Foreskin keratinocyte (primary cell): ENCODE measurements at places on chromosomes 2 and 18.

DNA sequence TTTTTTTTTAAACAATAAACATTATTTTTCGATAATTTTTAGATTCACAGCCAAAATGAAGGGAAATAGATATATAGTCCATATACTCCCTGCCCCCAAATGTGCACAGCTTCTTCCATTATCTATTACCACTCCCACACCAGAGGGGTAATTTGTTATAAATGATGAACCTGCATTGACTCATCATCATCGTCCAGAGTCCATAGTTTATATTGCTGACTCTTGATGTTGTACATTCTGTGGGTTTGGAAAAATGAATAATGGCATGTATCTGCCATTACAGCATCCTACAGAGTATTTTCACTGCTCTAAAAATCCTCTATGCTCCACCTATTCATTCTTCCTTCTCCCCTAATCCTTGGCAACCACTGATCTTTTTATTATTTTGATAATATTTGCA is 121.5 kb downstream of the LTBP1 start:
- peak; percentile 52 for DNase-seq

- peak; percentile 90 for DNase-seq
Measured at GRCh38 chr2:234245945-234246344, 195.4 kb downstream of the SPP2 start.

DNA sequence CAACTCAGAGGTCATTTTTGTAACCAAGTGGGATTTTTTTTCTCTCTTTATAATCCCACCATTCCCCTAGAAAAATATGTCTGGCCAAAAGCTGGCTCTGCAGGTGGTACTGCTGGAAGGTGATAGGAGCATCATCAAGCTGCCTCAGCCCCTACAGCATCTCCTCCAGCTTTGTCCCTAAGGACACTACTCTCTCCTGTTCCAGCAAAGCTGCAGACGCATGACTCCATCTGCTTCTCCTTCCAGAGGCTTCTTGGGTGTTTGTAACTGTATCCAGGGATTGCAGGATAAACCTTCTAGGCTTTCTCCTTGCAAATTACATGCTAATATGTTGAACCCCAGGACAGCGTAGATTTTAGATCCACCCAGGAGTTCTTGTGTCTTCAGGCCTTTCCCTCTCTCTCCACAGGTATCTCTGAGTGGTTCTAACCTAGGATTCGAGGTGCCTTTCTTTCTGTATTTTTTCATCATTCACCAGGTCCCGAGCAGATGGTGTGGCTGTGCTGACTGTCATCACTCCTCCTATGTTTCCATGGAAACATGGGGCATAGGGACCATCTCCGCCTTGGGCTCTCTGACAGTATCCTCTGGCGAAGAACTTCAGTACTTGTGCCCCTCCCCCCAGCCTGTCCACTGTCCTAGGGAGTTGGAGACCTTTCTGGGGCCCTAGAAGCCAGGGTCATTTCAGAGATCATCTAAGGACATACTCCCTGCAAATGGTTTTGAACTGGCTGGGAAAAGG is 34.3 kb downstream of the AFF3 start:
- DNase-seq = no peak

GRCh38 chr2:131043199-131044074 is 49.8 kb downstream of the FAM168B start:
- no peak for DNase-seq

DNA sequence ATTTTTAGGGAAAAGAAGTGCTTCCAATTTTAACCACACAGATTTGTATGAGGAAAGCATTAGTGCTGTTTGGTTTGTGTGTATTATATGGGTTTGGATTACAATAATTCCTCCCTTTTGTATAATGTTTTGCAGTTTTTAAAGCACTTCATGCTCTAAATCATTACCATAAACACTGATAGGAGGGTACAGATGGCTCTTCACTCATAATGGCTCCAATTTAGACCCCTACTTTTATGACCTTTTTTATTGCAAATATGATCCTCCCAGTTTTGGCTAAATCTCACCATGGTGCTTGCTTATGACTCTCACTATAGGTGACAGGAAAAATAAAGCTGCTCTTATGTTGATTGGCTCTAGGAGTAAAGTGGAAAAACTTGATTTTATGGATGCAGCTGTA is 23.8 kb upstream of the TMEM17 start:
- no peak for DNase-seq

GRCh38 chr18:62578980-62579511 is 56.2 kb downstream of the ZCCHC2 start:
- DNase-seq = no peak

DNA sequence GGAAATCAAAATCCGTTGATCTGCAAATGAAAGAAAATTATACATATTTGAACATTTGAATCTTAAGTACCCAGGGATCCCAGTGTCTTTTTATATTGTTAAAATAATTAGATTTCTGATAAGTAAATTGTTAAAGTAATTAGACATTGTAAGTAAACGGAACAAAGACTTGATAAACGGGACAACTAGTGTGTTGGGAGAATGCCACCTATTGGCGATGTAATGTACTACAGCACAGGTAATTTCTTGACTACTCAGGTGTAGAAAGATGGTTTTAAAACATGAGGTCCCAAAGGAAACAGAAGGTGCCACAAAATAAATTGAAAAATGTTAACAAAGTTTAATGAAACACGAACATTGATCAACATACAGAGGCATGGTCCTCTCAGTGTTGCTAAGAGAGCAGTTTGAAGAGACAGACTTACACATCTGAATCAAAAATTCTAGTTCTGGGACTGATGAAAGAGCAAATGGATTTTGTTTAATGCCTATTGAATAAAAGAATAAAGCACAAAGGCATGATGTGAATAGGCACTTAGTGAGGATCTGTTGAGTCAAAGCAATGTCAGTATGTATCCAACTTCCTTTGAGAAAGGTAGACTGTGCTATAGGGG is 103.4 kb upstream of the RASGRP3 start:
- DNase-seq = peak; percentile 11

DNA sequence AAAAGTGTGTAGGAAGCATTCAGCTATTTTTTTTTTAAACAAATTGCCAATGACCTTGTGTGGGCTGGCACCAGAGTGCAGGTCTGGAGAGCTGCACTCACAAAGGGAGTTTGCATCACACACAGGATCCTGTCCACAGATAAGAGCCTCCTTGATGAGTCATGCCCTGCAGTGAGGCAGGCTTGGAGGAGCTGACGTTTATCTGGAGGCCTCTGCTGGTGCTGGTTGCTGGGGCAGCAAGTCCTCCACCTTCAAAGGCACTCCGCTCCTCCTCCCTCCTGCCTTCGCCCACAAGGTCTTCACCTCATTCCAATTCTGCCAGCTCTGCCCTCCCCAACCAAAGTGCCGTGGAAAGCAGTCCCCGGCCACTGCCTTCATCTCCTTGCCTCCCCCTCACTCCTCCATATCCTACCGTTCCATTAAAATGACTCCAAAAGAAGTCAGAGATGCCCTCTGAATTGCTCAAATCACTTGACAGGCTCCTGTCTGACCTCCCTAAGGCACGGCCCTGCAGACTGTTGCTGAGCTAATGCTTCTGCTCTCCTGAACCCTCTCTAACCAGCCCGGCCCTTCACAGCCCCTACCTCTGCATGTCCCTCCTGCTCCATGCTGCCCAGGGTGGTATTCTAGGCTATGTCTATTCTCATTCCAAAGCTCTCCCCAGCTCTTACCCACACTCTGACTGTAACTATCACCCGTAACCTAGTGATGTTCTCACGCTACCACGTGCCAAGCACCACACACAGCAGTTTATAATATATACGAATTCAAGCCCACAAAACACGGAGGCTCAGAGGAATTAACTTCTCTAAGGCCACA is 30.9 kb downstream of the LONRF2 start:
- peak; percentile 87 for DNase-seq

DNA sequence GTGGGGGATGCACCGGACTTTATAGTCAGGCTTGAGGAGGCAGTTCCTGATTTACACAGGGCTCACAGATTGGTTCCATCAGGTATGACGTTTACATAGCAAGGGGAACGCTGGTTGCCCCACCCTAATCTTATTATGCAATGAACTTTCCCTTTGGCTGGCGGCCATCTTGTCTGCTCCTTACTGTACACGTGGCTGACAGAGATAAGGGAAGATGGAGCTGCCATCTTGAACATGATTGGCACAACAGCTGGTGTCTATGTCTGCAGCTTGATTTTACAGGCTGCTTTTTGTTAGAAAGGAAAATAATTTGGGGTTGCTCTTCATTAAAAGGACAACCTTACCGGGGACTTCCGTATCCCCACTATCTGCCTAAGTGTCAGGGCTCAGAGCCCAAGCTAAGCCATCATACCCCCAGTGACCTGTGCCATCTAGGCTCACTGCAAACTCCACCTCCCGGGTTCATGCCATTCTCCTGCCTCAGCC is 33.5 kb upstream of the ATG16L1 start:
- no peak for DNase-seq

GRCh38 chr2:168350380-168350779 is 103.0 kb upstream of the STK39 start:
- no peak for DNase-seq

DNA sequence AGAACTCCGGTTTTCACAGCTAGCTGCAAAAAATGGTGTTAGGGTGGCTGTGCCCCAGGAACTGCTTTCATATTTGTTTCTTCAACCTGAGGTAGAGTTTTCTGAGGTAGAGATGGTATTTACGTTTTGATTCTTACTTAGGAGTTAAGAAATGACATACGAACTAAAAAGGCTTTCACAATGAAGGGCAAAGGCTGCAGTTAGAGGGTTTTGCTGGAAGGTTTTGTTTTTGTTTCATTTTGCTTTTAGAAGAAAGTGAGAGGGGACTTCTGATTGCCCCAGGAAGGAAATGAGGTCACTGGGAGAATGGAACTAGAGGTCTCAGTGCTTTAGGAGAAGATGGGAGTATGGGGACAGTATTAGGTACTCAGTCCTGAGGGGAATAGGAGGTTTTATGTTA is 15.5 kb downstream of the CDCA7 start:
- no peak for DNase-seq

DNA sequence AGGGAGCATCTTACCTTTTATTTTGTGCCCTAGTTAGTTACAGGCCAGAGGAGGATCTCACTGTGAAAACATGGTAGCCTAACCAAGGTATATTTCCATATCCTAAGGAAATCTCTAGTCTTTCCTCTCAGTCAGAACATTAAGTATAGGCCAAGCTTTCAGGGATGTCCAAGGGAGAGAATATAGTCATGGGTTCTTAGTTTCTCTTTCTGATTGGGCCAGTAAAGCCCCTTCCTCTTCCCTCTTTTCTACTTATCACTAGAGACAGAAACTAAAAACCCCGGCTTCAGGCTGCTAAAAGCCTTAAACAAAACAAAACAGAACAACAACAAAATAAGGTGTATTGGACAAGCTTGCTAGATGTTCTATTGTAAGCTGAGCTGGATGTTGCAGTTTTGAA is 44.3 kb upstream of the TNFRSF11A start:
- no peak for DNase-seq

GRCh38 chr18:13281406-13281805 is 62.8 kb downstream of the LDLRAD4 start:
- DNase-seq = no peak

- no peak for DNase-seq
Measured at GRCh38 chr2:128584296-128584890, 265.7 kb upstream of the HS6ST1 start.

DNA sequence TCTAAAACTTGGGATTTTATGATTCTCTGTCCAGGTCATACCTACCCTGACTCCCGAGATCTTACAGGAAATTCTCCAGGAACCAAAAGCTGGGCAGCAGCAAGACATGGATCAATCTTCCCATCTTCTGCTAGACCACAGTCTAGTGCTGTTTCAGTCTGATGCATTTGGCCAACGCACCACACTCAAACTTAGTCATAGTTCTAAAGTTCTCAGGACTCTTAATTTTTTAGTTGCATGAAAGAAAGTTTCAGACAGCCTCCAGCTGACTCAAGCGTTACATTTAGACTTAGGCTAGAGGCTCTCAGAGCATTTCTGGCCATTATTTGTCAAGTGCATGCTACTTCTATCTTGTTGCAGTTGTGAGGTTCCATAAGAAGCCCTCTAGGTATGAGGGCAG is 230.1 kb upstream of the CCDC150 start:
- DNase-seq = no peak

DNA sequence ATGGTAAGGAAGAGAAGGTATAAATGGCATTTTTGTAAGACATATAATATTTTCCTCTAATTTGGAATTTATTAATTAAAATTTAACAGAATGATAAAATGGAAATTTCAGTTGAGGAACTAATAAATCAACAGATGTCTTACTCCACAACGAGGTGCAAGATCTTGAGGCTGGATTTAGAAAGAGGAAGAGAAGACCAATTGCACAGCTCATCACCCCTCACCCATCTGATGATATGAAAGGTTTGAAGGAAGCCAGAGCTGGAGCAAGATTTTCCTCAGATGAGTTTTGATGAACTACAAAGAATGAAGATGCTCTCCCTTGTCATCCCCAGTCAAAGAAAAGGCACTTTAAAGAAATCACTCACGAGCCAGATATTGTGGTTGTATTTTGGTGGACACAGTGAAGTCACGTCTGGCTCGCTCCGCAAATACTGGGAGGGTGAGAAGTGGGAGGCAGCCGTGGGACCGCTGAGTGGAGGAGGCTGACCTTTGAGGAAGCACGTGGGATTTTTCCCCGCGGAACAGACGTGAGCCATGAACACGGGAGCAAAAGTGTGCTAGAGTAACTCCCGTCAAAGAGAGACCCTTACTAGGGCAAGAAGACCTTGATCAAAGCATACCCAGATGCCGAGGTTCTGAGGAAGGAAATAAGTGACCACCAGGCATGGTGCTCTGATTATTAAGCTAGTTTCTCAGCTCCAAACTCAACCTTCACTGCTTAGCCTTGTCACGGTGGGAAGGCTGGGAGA is 511.4 kb downstream of the RNF144A start:
- DNase-seq = no peak

DNA sequence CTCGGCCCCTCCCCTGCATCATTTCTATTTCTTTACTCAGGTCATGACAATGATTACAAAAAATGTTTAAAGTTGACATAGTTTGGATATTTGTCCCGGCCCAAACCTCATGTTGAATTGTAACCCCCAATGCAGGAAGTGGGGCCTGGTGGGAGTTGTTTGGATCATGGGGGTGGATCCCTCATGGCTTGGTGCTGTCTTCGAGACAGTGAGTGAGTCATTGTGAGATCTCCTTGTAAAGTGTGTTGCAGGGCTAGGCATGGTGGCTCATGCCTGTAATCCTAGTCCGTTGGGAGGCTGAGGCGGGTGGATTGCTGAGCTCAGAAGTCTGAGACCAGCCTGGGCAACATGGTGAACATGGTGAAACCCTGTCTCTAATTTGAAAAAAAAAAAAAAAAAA is 9.2 kb upstream of the MAP4K4 start:
- DNase-seq = no peak

- no peak for DNase-seq
Measured at GRCh38 chr2:152468899-152469692, 134.1 kb downstream of the FMNL2 start.
